ENCODE measurements at places on chromosomes 12 and 14.

GRCh38 chr12:104522985-104523722 lies 66.4 kb downstream of the CHST11 start:
- DNase-seq, result peak; percentile 32

DNA sequence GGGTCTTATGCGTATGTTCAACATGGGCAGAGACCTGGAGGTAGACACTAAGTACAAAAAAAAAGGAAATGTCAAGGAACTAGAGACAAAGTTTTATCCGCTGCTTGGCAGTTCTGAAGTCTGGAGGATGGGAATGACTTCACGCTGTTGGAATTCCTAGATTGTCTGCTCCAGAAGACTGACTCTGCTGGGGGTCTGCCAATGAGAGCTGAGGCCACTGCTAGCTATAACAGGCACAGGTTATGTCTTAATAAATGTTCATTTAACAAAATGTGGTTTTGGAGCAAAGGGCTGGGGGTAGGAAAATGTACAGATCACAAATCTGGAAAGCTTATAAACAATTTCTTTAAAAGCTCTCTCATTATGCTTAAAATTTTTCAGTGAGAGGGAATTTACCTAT lies 5.9 kb downstream of the RNASE8 start:
- peak; percentile 81 for DNase-seq

GRCh38 chr12:26028953-26029735 lies 70.7 kb downstream of the RASSF8 start:
- DNase-seq, result peak; percentile 33

GRCh38 chr12:30730011-30730410 lies 24.7 kb downstream of the CAPRIN2 start:
- no peak for DNase-seq

DNA sequence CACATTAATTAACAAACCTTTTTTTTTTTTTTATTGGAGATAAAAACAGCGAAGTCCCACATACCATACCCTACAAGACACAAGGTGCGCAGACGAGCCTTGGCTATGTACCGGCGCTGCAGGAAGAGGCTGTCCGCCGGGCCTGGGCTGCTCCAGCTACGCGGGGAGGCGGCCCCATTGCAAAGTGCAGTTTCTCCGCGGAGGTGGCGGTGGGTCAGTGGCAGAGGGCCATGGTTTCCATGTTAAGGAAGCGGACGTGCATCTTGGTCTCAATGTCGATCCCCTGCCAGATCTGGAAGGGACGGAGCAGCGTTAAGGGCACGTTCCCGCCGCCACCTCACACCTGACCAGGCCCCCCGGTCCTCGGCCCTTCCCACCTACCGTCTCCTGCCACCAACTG lies 60.3 kb downstream of the TESC start:
- no peak for DNase-seq

DNA sequence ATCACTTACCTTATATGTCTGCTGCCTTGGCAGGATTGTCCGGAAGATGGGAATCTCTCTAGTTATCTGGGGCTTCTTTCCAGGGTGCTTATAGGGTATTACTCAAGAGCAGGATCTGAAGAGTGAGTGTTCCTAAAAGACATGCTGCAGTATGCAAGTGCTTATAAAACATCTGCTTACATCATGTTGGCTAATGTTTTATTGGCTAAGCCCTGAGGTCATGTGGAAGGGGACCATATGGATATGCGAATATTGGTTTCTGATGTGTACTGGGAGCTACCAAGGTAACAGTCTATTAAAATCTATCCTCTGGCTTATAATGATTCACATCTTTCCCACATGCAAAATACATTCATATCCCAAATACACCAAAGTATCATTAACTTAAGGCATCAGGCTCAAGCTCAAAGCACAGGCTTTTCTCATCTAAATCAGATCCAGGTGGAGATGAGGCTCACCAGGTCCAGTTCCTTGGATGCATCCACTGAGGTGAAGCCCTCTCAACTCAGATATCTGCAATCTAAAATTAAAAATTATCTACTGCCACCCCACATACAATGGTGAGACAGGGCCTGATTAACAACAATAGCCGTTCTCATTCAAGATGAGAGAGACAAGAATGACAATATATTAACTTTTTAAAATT lies 29.8 kb downstream of the LRRIQ1 start:
- no peak for DNase-seq

DNA sequence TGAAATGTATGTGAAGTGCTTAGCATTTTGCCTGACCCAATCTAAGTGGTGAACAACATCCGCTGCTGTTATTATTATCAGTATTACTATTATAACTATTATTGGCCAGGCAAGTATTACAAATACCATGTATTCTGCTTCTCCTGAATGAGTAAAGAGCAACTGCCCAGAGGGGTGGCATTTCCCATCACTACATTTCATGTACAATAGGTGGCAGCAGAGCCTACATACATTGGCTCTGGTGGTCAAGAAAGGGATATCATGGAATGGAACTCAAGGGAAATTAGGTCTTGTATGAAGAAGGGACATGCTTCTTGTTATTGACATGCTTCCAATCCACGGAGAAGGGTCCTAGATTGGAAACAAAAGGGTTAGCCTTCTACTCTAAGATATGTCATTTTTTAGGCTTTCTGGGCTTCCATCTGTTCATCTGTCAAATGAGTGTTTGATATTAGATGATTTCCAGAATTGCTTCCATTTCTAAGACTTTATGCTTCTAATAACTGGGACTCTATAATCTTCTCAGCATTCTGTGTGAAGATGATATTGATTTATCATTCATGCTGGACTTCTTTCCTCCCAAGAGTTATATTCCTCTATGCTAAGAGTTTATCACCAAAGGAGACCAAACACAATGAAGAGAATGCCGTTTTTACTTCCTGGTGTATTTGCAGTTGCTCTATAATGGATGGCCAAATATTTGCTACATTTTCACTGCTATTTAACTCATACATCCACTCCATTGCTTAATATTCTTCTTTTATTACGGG lies 239.1 kb downstream of the SSPN start:
- DNase-seq, result peak; percentile 69

DNA sequence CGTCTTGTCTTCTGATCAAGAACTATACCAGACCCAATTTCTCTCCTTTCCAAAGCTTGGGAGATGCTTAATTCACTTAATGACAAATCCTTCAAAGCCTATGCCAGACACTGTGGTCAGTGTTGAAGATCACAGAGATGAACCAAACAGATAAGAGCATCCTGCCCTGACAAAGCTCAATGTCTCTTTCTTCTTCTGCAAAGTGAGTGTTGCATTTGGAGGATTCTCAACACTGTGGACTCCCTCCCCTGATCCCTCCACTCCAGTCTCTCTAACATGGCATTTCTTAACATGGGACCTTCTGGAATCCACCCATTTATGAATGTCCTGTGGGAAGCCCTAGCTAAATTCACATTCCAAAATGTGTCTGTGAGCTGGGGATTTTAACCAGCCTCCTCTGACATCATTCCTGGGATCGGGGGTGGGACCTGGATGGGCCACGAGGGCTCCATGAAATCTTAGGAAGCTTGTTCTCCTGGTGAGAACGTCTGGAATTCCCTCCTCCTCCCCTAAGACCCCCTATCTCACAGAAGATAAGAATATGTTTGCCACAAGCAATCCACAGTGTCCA lies 20.3 kb downstream of the SYNE3 start:
- DNase-seq, result peak; percentile 62

DNA sequence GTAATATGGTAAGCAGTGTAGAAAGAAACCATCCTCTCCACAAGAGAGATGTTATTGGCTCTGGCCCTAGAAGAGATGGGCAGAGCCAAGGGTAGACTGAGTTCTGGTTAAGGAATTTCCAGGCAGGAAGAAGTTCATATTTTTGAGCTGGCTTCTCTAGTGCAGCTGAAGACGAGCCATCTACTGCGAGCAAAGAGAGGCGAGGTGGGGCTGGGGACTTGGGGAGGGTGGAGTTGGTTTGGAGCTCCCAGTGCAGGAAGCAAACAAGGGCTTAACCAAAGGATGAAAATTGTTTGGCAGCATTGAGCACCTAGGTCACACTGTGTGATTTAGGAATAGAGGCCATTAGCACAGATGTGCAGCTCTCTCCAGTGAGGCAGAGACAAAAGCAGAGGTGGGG lies 239.6 kb downstream of the ZFP36L1 start:
- DNase-seq, result peak; percentile 33

GRCh38 chr14:103501041-103501870 lies 21.4 kb downstream of the CKB start:
- DNase-seq, result no peak

DNA sequence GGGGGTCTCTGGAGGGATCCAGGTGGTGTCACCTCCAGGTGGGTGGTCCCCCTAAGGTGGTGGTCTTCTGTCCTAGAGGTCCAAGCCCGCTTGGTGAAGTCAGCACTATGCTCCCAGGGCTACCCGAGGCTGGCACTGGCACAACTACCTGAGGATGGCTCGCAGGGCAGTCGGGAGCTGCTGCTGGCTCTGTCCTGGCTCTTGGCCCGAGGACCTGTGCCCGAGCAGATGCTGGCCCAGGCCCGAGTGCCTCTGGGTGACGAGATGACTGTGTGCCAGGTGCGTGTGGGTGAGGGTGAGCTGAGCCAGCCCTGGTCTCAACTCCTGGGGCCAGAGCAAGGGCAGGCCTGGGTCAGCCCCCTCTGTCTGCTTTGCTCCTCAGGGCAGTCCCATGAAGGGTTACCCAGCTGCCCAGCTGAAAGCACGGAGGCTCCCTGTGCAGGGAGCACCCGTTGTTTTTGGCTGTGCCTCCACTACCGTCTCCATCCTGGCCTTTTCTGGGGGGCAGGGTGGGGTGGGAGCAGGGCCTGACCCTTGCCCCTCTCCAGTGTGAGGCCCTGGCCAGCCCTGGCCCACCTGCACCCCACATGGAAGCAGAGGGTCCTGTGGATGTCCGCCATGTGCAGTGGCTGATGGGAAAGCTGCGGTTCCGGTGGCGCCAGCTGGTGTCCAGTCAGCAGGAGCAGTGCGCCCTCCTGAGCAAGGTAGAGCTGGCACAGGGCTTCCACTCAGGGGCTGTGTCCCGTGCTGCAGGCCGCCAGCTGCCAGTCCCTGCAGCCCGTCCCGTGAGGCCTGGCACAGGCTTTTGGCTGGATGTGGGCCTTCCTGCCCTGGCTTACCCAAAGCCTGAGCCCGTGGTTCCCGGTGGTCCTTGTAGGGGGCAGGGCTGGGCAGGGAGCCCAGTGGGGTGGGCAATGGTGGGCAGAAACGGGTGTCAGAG lies 1.3 kb downstream of the TEDC1 start:
- DNase-seq, result no peak
